DMS153 (cell line): ENCODE measurements at places on chromosomes 13 and 19.
A peak's percentile ranks its signal among the peaks of the same experiment; 100 is the strongest.

DNA sequence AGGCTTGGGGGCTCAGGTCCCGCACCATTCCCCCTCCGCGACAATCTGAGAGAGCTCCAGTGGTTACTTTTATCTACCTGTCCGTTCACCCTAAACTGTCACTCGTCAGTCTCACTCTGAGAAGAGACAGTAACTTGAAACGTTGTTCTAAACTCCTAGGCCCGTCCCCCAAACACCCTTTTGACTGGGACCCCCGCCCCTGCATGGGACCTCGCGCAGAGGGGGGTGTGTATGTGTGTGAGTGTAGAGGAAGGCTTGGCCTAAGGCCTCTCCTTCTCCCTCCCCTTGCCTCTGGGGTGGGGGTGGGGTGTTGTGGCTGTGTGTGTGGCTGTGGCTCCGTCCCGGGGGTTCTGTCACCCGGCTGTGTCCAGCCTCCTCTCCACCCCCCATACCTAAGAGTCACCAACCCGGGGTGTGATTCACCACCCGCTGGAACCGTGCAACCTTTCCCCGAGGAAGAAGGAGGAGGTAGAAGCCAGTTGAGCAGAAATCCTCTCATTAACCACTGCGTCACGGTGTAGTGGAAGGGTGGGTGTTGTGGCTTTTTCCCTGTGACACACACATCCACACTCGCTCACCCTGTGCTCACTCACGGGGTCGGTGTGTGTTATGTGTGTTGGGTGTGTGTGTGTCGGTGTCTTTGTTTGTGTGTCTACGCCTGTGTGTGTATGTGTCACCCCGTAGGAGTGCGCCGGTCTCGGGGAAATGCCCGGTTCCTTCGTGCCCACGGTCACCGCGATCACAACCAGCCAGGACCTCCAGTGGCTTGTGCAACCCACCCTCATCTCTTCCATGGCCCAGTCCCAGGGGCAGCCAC lies 2.4 kb downstream of the FOSB start:
- no peak for DNase-seq

GRCh38 chr19:49422407-49423070 lies 702 bp downstream of the PTH2 start:
- DNase-seq, result peak; percentile 43

DNA sequence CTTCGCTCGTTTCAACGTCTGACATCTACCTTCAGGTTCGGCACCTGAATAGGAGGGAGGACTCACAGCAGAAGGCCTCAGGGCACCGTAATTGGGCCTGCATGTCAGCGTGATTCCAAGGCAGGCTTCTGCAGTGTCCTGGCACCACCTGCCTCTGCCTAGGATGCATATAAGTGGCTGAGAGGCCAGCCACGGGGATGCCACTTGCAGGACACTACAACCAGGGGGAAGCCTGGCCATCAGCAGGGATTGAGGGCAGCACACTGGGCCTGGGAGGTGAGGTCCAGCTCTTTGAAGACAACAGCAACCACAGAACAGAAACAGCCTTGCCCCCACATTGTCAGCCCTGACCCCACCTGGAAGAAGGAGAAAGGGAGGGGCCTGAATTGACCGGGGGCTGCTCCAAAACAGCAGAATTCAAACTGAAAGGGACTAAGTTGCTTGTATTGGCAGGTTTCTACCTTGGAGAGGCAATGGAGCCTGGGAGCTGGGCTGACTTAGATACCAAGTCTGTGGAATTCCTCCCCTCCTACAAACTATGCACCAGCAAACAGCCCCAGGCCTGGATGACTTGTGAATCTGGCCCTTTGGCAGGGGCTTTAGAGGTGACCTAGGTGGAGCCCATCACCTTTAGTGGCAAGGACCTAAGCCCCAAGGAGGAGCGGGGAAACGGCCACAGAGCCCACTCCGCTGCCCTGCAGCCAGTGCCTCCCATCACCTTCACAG lies 34.1 kb upstream of the POMP start:
- no peak for DNase-seq

GRCh38 chr19:47227352-47228167 lies 3.4 kb downstream of the BBC3 start:
- DNase-seq, result peak; percentile 71
